ENCODE measurements at places on chromosomes 5 and 9.

- no peak for DNase-seq
Measured at GRCh38 chr9:125648294-125648693, 58.7 kb downstream of the MAPKAP1 start.

GRCh38 chr5:60295423-60295822 lies 401.9 kb upstream of the PDE4D start:
- DNase-seq = peak; percentile 7

GRCh38 chr9:81566074-81566698 lies 123.2 kb downstream of the TLE1 start:
- no peak for DNase-seq

DNA sequence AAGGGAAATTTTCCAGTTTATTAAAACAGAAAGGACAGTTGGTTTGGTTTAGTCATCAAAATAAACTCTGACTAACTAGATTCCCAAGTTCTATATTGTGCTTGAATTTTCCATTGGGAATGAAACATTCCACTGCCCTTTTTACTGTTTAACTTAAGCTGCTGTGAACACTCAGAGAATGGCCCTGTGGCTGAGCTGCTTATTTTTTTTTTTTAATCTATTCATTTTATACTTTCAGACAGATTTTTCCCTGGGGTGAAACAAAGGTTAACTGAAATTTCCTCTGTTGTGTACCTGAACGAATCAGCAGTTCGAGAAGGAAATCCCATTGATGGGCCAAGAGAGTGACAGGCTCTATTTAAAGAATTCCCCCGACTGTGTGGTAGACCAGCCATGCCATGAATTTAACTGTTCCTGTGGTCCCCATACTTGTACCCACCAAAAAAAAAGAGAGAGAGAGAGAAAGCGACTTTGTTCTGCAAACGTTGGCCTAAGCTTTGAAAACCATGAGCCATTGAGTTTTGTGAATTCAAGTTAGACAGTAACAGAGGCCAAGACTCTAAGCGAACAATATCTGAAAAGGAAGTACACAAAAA lies 138.7 kb upstream of the GRHPR start:
- peak; percentile 74 for DNase-seq

- DNase-seq = peak; percentile 72
Measured at GRCh38 chr5:124655921-124656511, 90.4 kb downstream of the ZNF608 start.

GRCh38 chr5:138339091-138339456 lies 1.0 kb downstream of the FAM53C start:
- peak; percentile 53 for DNase-seq

GRCh38 chr9:136671254-136671614 lies 8.5 kb downstream of the EGFL7 start:
- DNase-seq = no peak

DNA sequence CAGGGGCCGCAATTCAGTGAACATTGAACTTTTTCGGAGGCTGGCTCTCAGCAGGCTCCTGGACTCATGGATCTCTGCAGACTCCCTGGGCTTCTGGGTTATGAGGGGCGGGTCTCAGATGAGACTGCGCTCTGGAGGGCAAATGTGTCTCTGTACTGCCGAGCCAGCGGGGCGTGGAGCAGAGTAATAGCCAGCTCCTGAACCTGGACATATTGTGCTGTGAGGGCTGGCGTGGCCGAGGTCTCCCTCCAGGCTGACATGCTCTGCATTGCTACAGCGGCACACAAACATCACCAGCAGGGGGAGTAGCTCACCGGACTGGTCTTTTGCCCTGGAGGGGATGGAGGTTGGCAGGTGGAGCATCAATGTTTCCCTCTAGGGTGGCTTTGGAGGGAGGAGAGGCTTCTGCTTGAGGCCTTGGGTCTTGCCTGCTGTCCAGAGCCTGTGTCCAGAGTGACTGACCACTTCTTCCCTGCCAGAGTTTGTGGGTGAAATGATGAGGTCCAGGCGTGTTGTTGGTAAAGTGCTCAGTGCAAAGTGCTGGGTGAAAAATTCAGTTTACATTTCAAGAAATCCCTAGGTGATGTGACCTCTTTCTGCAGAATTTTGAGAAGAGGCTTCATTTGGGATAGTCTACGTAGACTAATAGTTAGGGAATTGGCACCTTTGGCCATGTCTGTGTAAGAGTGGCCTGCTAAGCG lies 10.9 kb upstream of the GADD45G start:
- peak; percentile 56 for DNase-seq

GRCh38 chr5:140402258-140403074 lies 833 bp downstream of the ANKHD1 start:
- peak; percentile 69 for DNase-seq

All from muscle of leg (tissue), 16 donors.